ENCODE measurements at places on chromosomes 1 and 21.
A peak's percentile ranks its signal among the peaks of the same experiment; 100 is the strongest.

GRCh38 chr1:3745590-3746381 is 6.5 kb upstream of the CCDC27 start:
- no peak for DNase-seq

GRCh38 chr1:47584249-47584648 is 146.4 kb downstream of the FOXD2 start:
- DNase-seq, result no peak

DNA sequence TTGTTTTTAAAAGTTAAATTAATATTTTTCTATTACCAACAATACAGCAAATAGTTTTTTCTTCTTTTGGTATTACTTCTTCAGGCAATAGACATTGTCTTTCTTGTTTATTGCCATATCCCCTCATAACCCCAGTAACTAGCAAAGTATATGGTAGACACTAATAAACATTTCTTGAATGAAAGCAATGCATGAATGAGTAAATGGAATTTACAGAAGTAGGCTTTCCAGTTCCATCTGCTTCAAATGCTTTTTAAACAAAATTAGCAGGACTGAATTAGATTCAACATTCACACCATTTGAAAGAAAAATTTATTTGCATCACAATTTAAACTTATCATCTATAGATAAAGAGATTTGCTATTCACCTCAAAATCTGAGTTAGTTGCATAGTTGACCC is 5.6 kb upstream of the DR1 start:
- peak; percentile 5 for DNase-seq

GRCh38 chr1:9984253-9984652 is 12.8 kb upstream of the RBP7 start:
- DNase-seq, result no peak

DNA sequence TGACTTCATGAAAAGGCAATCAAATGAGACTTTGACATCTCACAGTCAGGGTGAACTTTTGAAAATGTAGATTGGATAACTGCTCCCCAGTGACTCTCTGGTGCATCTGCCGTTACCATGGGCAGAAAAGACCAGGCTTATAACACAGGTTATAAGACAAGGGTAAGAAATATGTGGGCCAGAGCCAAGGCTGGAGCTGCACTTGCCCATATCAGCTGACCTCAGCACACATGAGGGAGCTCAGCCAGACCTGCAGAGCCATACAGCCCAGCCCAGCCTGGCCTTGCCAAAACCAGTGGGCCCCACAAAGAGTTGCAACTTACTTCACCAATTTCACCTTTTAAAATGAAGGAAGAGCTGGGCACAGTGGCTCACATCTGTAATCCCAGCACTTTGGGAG is 11.7 kb upstream of the RGS2 start:
- DNase-seq, result no peak

GRCh38 chr1:59598120-59598440 is 216.7 kb upstream of the HOOK1 start:
- no peak for DNase-seq

DNA sequence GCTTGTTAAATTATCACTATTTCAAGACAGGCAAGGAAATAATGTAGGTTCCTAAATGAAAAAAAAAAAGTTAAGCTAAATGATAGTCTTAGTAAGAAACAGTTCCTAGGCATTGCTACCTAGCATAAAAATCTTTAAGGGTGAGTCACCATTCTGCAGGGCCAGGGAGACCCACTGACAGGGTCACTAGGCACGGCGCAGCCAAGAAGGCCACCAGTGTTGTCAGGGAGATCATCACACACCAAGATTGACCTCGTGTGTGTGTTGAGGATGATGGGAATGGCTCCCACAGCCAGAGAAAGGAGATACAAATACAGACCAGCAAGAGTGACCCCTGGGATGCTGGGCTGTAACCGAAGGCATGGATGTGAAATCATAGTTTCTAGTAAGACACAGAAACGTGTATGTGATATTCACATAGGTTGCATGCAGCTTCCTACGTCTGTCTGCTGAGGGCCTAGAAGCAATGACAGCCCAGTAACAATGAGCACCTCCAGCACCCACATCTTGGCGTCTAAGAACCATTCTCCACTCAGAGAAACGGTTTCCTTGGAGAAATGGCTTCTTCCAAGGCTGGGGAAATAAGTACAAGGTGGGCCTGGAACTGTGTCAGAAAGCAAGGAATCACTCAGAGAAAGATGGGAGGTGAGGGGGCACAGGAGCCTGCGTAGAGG is 29.1 kb downstream of the RIPK4 start:
- no peak for DNase-seq

Measured in ACHN (cell line).